ENCODE measurements at places on chromosomes 5 and 9.

DNA sequence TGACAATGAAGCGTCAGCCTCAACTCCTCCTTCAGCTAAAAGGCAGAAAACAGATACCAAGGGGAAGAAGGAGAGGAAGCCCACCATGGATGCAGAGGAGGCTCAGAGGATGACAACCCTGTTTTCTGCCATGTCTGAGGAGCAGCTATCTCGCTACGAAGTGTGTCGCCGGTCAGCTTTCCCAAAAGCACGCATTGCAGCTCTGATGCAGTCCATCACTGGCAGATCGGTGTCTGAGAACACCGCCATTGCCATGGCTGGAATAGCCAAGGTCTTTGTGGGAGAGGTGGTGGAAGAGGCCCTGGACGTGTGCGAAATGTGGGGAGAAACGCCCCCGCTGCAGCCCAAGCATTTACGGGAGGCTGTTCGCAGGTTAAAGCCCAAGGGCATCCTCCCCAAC, 968 bp downstream of the TAF11L11 start:
- no peak for DNase-seq

DNA sequence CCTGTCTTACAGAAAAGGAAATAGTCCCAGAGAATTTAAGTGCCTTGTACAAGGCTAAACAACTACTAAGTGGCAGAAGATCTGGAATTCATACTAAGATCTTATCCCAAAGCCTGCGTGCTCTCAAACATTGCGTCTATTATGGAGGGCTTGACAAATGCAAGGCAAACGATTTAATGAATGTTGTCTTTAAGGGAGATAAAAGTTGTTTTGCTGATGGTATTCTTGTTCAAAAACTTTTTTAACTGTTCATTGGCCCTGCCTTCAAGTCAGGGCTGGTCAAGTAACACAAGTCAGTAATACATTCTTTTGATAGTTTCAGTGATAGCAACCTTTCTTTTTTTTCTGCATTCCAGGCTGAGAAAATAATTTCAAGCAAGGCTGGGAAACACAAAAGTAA, 1.7 kb upstream of the SLC38A9 start:
- DNase-seq: no peak

- peak; percentile 72 for DNase-seq
Measured at GRCh38 chr5:87949676-87950631, 318.7 kb downstream of the TMEM161B start.

- no peak for DNase-seq
Measured at GRCh38 chr5:158461240-158461854, 602.4 kb upstream of the CLINT1 start.

DNA sequence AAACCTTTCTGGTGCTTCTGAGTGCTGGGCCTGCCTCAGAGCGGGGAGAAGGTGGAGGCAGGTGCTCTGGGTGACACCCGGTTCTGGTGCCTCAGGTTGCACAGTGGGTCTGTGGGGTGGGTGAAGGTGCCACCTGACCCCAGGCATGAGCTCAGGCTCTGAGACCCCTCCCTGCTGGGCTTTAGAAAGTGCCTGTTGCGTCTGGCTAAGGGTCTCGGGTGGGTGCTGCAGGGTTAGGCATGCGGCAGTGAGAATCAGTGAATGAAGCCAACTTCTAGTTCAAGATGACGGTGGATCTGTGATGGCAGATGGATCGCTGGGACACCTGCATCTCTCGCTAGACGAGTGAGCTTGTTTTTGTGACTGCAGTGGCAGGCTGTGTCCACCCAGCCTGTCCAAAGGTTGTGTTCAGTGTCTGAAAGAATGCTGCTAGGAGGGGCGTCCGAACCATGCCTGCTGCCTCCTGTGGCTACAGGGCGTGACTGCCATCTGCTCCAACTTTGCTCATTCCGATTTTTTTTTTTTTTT, 5.0 kb downstream of the SQSTM1 start:
- DNase-seq: no peak

GRCh38 chr5:61301341-61302199, 30.5 kb upstream of the ZSWIM6 start:
- DNase-seq: peak; percentile 38

DNA sequence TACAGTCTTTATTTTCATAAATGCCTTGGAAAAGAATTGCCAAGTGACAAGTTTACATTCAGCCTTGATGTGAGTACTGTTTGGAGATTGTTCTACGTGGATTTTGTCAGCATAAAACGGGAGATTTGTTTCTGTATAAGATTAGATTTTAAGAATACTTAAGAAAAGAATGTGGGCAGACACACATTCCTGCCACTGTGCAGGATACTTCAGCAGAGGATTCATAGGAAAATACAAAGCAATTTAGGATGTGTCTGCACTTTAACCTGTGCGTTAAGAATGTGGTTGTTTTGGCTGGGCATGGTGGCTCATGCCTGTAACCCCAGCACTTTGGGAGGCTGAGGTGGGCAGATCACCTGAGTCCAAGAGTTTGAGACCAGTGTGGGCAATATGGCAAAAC, 37.2 kb downstream of the GPR107 start:
- DNase-seq: no peak

GRCh38 chr5:124230456-124230855, 516.0 kb downstream of the ZNF608 start:
- DNase-seq: no peak

GRCh38 chr5:72518001-72518683, 10.9 kb upstream of the ZNF366 start:
- DNase-seq: no peak

- DNase-seq: peak; percentile 70
Measured at GRCh38 chr5:179763215-179763945, 30.4 kb upstream of the LTC4S start.

DNA sequence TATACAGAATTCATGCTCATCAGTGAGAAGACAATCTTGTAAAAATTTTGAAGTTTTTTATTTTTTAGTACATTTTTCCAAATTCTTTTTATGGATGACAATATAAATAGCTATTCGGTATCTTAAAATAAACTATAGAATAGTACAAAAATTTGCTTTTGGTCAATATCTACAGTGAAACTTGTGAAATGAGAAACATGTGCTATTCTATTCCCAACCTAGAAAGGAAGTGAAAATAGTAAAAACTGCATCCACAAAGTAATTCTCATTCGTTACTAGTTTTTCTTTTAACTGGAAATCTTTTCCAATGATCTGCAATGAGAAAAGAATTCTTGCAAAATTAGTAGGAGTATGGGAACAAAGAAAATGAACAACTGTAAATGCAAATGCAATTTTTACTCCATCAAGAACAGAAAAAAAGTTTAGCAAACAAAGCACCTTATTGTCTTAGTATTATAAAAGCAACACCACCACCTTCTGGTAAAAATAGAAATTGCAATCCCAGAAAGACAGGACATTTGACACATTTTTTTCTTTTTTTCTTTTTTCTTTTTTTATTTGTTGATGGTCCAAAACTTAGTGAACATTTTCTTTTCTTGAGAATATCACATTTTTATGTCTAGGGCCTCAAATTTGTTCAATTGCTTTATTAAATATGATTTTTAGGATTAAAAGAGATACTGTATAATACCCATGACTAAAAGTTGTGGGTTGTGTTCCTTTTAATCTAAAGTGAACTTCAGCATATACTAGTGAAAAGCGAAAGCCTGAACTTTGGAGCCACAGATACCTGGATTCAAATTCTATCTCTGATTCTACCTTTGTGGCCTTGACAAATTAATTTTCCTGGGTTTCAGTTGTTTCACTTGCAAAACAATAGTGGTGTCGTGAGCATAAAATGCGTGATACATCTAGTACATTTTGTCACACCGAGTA, 72.3 kb downstream of the SLCO4C1 start:
- no peak for DNase-seq

DNA sequence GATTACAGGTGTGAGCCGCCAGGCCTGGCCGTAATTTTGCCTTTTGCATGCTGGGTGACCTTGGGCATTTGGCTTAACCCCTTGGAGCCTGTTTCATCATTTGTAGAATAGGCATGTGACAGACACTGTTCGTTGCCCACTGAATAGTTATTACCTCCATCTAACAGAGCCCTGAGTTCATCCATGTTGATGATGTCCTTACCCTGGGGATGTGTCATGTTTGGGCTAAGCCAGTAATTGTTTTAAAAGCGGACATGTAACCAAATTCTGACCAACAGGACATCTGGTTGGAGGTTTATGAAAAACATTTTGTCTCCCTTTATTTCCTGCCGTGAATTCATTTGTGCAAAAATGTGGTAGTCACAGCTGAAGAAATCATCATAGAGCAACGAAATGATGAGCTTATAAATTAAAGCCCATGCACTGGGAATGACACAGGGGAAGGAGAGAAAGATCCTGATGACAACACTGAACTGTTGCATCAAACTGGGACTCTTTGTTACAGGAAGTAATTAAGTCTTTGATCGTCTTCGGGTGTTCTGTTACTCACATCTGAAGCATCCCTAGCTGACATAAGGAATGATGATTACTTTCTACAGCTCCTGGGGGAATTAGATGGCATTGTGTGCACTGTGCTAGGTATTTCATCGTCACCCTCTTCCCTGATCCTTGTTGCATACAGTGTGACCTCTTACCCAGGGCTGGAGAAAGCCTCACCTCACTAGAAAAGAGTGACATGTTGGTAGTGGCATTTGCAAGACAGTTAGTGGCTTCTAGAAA, 117.8 kb downstream of the FGF18 start:
- no peak for DNase-seq

DNA sequence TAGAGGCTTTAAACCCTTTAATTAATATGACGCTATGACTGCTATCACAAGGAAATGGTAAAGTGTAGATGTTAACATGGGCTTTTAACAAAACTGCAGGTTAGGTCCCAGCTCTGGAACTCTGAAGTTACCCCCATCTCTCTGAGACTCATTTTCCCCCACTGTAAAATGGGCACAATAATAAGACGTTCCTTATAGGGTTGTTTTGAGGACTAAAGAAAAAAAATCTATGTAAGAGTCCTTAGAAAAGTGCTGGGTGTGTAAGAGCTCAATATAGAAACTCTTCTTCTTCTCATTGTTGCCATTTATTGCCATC, 45.8 kb upstream of the STK32A start:
- no peak for DNase-seq

DNA sequence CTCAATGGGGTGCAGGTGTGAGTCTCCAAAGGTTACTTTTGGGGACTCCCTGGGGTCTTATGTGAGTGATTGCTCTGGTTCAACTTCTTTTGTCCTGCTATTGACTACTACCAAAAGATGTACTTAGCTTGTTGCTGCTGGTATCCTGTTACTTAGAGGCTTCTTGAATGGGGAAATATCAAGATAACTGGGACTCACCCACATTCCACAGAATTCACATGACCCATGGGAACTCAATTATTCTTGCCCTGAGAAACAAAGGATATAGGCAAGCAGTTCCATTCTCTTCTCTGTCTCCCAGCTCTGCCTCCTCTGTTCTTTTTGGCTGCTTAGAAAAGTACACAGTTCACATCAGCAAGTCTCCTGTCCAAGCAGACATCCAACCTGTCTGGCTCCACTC, 105.9 kb downstream of the UNC13B start:
- no peak for DNase-seq

GRCh38 chr5:52692039-52692438, 95.7 kb upstream of the ITGA1 start:
- DNase-seq: no peak

- DNase-seq: no peak
Measured at GRCh38 chr9:127912296-127912695, 4.5 kb downstream of the ST6GALNAC4 start.

GRCh38 chr5:160800375-160801275, 51.4 kb downstream of the ATP10B start:
- DNase-seq: no peak

GRCh38 chr5:78269088-78269703, 25.3 kb downstream of the AP3B1 start:
- no peak for DNase-seq
